Bronchial epithelial cell (primary cell): ENCODE measurements at places on chromosomes 6 and 20. TPM values are rescaled to one million over a fixed set of nuclear protein-coding genes. Genes with fewer than 3 reads are reported as not detected.
A peak's percentile ranks its signal among the peaks of the same experiment; 100 is the strongest.

ANGPT4 gene
- total RNA-seq, result not detected in 2 replicates

XKR7 gene
- total RNA-seq, result not detected in 2 replicates

LBP gene
- not detected in 2 replicates for total RNA-seq

SNAP25 gene
- not detected in 2 replicates for total RNA-seq

DNA sequence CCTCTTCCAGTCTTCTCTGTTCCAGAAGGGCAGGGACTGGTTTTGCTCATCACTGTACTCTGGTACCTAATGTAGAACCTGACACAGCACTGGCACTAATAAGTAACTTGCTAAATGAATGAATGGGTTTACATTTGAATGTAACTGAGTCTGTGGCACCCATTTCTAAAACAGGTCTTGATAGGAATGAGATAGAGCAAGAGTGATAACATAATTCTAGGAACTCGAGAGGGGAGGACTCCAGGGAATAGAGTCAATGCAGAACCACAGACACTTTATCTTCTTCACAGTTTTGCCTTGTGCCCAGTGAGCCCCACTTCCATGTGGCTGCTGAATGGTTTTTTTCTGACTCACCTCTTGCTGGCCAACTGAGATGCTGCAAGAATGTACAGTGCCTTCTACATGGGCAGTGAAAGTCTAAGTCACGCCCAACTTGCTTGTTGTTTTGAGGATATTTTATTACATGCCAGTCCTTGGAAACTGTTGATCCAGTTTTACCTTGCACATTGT is 61.1 kb downstream of the TBC1D7 start:
- DNase-seq, result peak; percentile 73

DNA sequence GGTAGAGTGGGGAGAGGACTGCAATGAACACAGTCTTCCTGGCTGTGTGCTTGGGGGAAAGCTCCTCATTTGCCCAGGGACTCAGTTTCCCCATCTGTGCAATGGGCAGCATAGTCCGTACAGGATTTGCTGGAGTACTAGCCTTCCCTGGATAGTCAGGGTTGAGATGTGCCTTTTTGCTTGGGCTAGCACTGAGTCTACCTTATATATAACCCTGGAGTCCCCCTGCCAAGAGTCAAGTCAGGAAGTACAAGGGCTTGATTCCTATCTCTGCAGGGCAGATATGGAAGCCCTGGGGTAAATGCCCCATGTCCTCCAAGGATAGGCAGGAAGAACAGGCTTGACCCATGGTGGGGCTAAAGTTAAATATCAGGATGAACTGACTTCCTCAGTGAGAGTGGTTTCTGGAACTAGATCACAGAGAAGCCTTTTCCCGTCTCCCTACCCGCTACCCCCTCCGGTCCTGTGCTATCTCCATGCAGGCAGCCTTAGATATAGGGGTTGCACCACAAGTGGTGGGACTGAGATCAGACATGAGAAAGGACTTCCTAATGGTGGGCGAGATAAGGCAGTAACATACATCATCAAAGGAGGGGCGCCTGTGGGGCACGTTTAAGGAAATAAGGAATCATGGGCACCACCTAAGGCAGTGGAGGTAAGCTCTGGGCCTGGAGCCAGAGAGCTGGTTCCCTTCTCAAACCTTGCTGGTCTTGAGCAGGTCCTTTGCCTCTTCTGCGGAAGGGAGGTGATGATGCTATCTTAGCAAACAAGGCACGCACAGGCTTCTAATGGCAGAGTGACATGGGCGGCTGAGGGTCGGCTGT is 157.9 kb downstream of the MRPL14 start:
- DNase-seq, result no peak
